ENCODE measurements at places on chromosomes 13 and 19. TPM values are rescaled to one million over a fixed set of nuclear protein-coding genes. Genes with fewer than 3 reads are reported as not detected.

The LHB gene
- total RNA-seq = not detected

The ELAVL3 gene
- total RNA-seq = not detected

The F2RL3 gene
- total RNA-seq = 31.8 TPM

The TMPRSS9 gene
- total RNA-seq = not detected

The ZNF28 gene
- total RNA-seq = 13.1 TPM

The LIM2 gene
- total RNA-seq = not detected

The WDFY2 gene
- 17.6 TPM for total RNA-seq

The CLEC11A gene
- 32.0 TPM for total RNA-seq

The RB1 gene
- total RNA-seq = 34.7 TPM

The KLK2 gene
- not detected for total RNA-seq

The HAUS8 gene
- 7.3 TPM for total RNA-seq

The PROZ gene
- not detected for total RNA-seq

The NTF4 gene
- total RNA-seq = not detected

The NPHS1 gene
- total RNA-seq = not detected

The KLK12 gene
- total RNA-seq = not detected

The ZIC2 gene
- not detected for total RNA-seq

The OR7A5 gene
- total RNA-seq = not detected

The ZNF560 gene
- 0.79 TPM for total RNA-seq

The C13orf46 gene
- 0.13 TPM for total RNA-seq

The SHISA7 gene
- not detected for total RNA-seq

The MAP4K1 gene
- total RNA-seq = 2.6 TPM

The CDC16 gene
- total RNA-seq = 55.9 TPM

The ZNF726 gene
- total RNA-seq = 0.38 TPM

The LILRB3 gene
- total RNA-seq = 64.2 TPM

The C13orf42 gene
- not detected for total RNA-seq

The SLC25A41 gene
- total RNA-seq = not detected

The ZNF540 gene
- 1.6 TPM for total RNA-seq

The ZNF497 gene
- 1.3 TPM for total RNA-seq

The PROSER1 gene
- 8.4 TPM for total RNA-seq

The KIR3DL1 gene
- total RNA-seq = not detected

The KASH5 gene
- not detected for total RNA-seq

The ADGRE3 gene
- total RNA-seq = not detected

The ILF3 gene
- 101 TPM for total RNA-seq

The CYP4F2 gene
- not detected for total RNA-seq

The OLFM2 gene
- 23.8 TPM for total RNA-seq

The ECSIT gene
- 63.1 TPM for total RNA-seq

The SMIM44 gene
- not detected for total RNA-seq

The DMAC2 gene
- 33.5 TPM for total RNA-seq

The THOP1 gene
- total RNA-seq = 27.4 TPM

The MADCAM1 gene
- total RNA-seq = 0.69 TPM

The PRSS57 gene
- total RNA-seq = not detected

The C19orf81 gene
- total RNA-seq = not detected

The SLITRK5 gene
- under 0.01 TPM for total RNA-seq

The GAS6 gene
- 207 TPM for total RNA-seq

The FGF21 gene
- total RNA-seq = not detected

The KIR3DL2 gene
- total RNA-seq = 0.38 TPM

The TBXA2R gene
- total RNA-seq = 1.3 TPM
